ENCODE measurements at places on chromosomes 4 and X.
A peak's percentile ranks its signal among the peaks of the same experiment; 100 is the strongest.

GRCh38 chrX:39665830-39666518, 431.8 kb downstream of the BCOR start:
- no peak for DNase-seq

DNA sequence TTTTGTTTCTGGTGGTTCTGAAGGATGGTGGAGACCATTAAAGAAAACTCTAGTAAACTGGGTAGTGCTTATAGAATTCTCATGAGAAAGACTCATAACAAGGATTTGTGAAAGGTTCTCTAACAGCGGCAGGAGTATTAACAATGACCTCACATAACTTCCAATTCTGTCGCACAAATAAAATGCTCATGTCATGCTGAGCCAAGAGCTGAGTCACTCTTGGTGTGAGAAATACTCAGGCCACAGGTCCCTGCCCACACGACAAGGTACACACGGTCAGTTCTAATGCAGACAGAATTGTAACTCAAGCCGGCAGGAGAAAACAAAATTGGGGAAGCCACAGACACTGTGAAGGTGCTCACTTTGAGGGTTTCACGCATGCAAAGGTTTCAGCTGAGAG, 34.4 kb upstream of the C4orf50 start:
- no peak for DNase-seq

GRCh38 chr4:8241895-8242696, 27.5 kb upstream of the HTRA3 start:
- DNase-seq, result peak; percentile 61

GRCh38 chrX:19776753-19777152, 110.6 kb downstream of the SH3KBP1 start:
- DNase-seq, result no peak

DNA sequence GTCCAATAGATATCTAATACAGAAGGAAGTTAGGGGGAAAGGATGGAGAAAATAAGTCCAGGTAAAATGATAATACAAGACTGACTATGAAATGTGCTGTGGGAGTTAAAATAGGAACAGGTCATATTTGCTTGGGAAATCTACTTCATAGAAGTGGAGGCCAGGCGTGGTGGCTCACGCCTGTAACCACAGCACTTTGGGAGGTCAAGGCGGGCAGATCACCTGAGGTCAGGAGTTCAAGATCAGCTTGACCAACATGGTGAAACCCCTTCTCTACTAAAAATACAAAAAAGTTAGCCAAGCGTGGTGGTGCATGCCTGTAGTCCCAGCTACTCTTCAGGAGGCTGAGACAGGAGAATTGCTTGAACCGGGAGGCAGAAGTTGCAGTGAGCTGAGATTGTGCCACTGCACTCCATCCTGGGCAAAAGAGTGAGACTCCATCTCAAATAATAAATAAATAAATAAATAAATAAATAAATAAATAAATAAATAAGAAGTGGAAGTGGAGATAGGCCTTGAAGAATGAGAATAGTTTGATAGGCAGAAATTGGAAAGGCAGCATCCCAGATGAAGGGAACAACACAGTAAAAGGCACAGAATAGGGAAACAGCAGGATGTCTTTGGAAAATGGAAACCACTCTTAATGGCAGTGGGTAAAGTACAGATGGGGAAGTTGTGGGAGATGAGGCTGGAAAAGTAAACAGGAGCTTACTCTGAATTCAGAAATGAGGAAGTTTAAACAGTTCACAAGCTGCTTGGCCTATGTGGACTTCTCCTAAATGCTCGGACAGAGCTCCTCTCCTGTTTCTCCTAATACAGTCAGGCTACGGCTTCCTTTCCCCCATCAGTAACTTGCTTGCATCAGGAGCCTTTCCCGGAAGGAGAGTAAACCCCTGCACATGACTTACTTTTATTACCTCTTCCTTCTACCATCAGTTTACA, 15.1 kb upstream of the GK start:
- no peak for DNase-seq

GRCh38 chr4:85610450-85610849, 135.5 kb downstream of the ARHGAP24 start:
- no peak for DNase-seq
